ENCODE measurements at places on chromosomes 7 and 10. TPM values are rescaled to one million over a fixed set of nuclear protein-coding genes. Genes with fewer than 3 reads are reported as not detected.

CPEB3 gene
- 8.0 TPM for total RNA-seq

AOAH gene
- not detected for total RNA-seq

ANKRD1 gene
- not detected for total RNA-seq

CLRN3 gene
- total RNA-seq, result not detected

PDE6C gene
- total RNA-seq, result not detected

NKX1-2 gene
- total RNA-seq, result 0.59 TPM

CCDC172 gene
- total RNA-seq, result not detected

DGKI gene
- total RNA-seq, result 19.4 TPM

CUL2 gene
- total RNA-seq, result 45.5 TPM

UCMA gene
- not detected for total RNA-seq

SPDYE9 gene
- 0.25 TPM for total RNA-seq

PNLIPRP2 gene
- not detected for total RNA-seq

ADCY1 gene
- 51.9 TPM for total RNA-seq

SLC26A4 gene
- total RNA-seq, result 0.34 TPM

Measured in glutamatergic neuron (in vitro differentiated cells).